Left renal cortex interstitium (tissue), 4 donors: ENCODE measurements at places on chromosomes 2 and 18.

GRCh38 chr2:111106706-111107105 is 14.0 kb upstream of the BCL2L11 start:
- no peak for DNase-seq

- DNase-seq, result no peak
Observed at GRCh38 chr2:235934059-235934773, 234.0 kb downstream of the GBX2 start.

DNA sequence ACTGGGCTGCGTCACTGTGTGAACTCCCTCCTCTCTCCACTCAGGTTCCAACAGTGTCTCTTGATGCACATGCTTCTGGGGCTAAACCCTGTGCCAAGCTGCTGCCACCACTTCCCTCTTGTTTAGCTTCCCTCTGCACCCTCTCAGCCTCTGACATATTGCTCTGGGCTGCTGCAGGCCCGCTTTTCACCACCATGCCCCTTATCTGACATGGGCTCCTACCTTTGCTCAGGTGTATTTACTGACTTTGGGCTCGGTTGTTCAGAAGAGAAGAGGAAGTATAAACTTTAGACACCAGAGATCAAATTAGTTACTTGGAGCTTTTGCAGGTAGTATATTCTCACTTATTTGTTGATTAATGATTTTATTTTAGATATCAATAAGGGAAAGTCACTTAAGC is 77.6 kb downstream of the WDR7 start:
- no peak for DNase-seq

GRCh38 chr2:193695367-193695766 is 1500.6 kb upstream of the TMEFF2 start:
- no peak for DNase-seq
